Midbrain (tissue), 1 donor: ENCODE measurements at places on chromosomes 13 and 19.
A peak's percentile ranks its signal among the peaks of the same experiment; 100 is the strongest.

- DNase-seq, result no peak
Measured at GRCh38 chr13:23506807-23507291, 63.4 kb upstream of the TNFRSF19 start.

GRCh38 chr19:2271234-2272103 is 10.5 kb downstream of the PEAK3 start:
- DNase-seq, result no peak

- DNase-seq, result peak; percentile 57
Measured at GRCh38 chr13:20197361-20197834, 4.7 kb upstream of the GJB2 start.

DNA sequence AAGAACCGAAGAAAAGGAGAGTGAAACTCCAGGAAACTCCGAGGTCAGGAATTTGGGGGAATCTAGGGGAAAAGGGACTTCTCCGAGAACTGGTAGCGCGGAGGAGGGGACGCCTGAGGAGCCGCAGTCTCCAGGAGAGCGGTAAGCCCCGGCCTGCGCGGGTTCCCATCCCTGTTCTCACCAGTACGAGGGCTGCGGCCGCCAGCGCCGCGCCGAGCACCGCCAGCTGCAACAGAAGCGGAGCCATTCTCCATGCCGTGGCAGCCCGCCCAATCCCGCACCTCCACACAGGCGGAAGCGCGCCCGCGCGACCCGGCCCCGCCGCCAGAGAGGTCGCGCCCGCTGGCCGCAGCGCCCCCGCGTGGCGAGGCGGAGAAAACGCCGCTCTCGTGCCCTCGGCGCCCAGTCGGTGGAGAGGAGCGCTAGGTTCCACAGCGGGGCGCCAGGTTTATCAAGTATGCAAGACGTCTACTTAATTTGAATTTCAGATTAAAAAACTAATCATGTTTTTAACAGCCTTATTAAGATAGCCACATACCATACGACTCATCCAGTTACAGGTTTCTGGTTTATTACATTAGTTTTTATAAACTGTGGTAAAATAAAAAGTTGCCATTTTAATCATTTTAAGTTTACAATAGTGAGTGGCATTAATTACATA is at the start of gene ALG5:
ALG5 (minus strand) TSS at position 287 of the 661 bp plus-strand sequence; CDS start at position 247, 40 bp downstream.
- DNase-seq, result peak; percentile 92

- DNase-seq, result no peak
Measured at GRCh38 chr13:45332036-45332830, 8.8 kb downstream of the TPT1 start.

DNA sequence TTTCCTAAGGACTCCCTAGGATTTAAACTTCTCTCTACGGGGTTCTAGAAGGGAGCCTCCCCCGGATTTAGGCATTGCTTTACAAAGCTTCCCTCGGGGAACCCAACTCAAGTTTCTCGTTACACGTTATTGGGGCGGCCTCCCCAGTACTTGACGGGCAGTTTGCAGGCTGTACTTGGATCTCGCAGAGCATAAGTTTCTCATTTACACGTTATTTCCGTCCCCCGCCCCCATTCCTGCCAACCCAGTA is 584 bp downstream of the SMG9 start:
- DNase-seq, result no peak

- DNase-seq, result no peak
Measured at GRCh38 chr13:113901642-113902041, 37.8 kb upstream of the GAS6 start.

- peak; percentile 38 for DNase-seq
Measured at GRCh38 chr19:47719047-47719859, 6.0 kb downstream of the EHD2 start.

GRCh38 chr13:38223089-38223488 is 126.6 kb upstream of the UFM1 start:
- no peak for DNase-seq

DNA sequence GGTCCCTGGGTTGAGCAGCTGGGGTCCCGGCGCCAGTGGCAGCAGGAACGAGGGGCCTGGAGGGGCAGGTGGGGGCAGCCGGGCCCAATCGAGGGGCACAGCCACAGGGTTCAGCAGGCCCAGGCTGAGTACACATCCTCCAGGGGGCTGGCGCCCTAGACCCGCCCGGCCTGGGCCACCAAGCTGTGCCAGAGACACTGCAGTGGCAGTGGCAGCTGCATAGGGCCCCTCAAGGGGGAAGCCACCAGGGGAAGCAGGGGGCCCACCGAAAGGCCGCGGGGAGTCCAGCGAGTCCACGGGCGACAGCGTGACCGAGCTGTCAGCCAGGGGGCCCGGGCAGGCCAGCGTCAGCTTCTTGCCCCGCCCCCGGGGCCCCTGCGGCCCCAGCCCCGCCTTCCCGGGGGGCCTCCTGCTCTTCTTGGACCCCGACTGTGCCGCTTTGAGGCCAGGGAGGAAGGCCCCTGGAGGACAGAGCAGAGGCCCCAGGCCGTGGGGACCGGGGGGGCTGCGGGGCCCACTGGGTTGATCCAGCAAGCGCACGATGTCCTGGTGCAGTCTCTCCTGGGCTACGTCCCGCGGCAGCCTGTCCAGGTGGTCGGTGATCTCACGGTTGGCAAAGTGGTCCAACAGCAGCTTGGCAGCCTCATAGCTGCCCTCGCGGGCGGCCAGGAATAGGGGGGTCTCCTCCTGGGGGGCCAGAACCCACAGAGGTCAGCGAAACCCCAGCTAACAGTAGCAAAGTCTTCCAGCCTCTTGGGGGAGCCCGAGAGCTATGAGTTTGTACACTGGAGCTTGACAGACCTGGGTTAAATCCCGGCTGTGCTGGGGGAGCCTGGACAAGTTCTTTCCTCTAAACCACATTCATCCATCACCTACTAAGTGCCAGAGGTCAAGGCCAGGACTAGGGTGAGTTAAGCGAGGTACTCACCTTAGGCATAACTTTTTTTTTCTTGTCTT is 39.5 kb downstream of the NOTCH3 start:
- no peak for DNase-seq

- DNase-seq, result peak; percentile 54
Measured at GRCh38 chr19:30344446-30345425, 27.4 kb upstream of the ZNF536 start.

GRCh38 chr19:45403781-45404556 is 900 bp downstream of the PPP1R13L start:
- no peak for DNase-seq

DNA sequence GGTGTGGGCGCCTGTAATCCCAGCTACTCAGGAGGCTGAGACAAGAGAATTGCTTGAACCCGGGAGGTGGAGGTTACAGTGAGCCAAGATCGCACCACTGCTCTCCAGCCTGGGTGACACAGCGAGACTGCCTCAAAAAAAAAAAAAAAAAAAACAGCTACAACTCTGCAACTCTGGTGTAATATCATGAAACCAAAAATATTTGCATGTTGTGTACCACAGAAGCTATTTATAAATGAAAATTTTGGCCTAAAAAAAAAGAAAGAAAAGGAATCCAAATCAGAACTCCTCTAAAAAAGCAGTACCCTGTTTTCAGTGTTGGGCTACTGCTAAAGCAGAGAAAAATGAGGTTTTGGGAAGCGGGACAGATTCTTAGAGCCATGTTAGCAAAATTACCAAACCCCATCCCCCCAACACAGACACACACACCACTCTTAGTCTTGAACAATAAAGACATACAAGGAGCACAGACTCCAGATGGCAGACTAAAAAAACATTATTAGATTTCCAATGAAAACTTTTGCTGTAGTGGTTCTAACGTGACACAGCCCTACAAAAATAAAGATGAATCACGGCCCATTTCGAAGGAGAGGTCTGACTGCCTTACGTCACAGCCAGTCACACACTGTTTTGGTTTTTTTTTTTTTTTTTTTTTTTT is 51.5 kb downstream of the INSR start:
- no peak for DNase-seq

DNA sequence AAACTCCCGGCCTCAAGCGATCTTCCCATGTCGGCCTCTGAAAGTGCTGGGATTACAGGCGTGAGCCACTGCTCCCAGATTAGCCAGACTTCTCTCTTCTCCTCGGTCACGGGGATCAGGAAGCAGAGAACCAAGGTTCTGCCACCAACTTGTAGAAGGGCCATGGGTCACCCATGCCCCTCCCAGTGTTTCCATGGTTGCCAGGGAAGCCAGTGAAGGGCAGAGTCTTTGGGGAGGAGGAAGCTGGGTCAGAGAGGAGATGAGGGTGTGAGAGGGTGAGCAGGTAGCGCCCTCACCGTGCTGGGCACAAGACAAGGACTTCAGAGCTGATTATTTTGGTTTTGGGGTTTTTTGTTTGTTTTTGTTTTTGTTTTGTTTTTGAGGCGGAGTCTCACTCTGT is 77.1 kb downstream of the GNG7 start:
- no peak for DNase-seq

DNA sequence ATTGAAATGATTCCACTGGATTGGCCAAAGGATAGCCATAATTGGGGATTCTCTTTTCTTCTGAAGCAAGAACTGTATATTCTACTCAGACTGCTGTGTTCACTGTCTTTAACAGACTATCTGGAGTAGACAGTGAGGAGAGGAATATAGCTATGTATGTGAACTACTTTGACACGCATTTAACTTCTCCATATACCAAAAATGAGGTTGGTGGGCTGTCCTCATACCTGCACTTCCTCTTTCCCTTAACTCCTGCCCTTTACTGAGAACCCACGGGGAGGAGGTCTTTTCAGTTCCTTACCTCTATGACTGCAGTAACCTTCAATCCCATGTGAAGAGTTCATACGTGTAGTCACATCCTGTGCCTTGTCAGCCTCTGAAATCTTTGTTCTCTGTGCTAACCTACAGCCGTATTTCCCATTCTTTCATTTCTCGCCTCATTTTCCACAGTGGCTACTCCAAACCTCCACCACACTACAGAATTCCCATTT is 305.8 kb downstream of the MTUS2 start:
- DNase-seq, result no peak
